ENCODE measurements at places on chromosomes 4 and X.
A peak's percentile ranks its signal among the peaks of the same experiment; 100 is the strongest.

GRCh38 chrX:9919632-9920172 lies 47.5 kb upstream of the CLDN34 start:
- DNase-seq, result no peak

GRCh38 chr4:5592272-5592671 lies 116.1 kb downstream of the EVC2 start:
- no peak for DNase-seq

DNA sequence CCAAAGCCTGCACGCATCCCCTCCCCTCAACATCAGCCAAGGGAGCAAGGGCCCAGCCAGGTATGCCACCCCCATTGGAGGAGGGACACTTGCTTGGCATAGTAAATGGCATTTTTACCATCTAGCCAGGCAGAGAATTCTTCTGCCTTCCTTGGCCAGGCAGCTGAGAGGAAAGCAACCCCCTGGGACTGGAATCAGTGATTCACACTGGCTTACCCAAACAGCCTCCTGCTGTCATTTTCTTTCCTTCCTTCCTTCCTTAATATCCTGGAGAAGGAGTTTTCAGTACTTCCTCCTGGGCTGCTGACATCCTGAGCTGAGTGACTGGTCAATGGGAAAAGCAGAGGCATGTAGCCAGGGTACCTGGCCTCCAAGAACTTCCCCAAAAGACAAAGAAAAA lies 28.6 kb upstream of the KIAA1210 start:
- no peak for DNase-seq

- DNase-seq, result no peak
Observed at GRCh38 chr4:69167300-69167699, 47.2 kb downstream of the UGT2B11 start.

DNA sequence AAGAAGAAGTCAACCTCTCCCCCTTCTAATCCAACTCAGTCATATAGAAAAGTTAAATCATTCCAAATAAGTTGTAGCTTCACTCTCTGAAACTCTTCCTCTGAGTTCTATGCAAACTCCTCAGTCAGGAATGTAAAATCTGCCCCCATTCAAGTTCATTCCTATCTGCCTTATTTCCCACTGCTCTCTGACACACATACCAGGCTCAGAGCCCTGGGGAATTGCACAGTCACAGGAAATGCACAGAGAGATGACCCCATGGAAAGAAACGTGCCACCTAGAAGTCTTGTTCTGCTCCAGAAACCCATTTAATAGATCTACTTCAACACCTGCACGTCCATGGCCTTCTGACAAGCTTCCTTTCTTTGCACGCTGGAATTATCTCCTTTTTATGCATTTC lies 236.0 kb upstream of the VCX3A start:
- DNase-seq, result no peak

- no peak for DNase-seq
Observed at GRCh38 chr4:83855044-83855443, 319.1 kb downstream of the GPAT3 start.

GRCh38 chr4:41678086-41678816 lies 70.3 kb downstream of the PHOX2B start:
- DNase-seq, result no peak

- DNase-seq, result no peak
Observed at GRCh38 chr4:104492183-104492771, 2.4 kb downstream of the CXXC4 start.

DNA sequence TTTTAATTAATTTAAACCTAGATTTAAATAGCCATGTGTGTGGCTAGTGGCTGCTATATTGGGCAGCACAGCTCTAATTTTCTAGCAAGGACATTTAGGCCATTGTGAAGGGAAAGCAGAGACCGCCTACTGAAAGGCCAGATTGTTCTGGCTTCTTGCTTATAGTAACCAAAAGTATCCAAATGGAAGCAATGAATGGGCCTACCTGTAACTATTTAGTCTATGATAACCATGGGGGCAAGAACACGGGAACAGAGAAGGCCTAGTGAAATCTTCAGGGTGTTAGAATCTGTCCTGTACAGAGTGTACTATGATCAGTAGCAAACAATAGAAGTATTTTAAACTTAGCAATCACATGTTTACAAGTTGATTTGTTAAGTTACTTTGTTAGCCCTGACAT lies 16.5 kb upstream of the HPRT1 start:
- no peak for DNase-seq

DNA sequence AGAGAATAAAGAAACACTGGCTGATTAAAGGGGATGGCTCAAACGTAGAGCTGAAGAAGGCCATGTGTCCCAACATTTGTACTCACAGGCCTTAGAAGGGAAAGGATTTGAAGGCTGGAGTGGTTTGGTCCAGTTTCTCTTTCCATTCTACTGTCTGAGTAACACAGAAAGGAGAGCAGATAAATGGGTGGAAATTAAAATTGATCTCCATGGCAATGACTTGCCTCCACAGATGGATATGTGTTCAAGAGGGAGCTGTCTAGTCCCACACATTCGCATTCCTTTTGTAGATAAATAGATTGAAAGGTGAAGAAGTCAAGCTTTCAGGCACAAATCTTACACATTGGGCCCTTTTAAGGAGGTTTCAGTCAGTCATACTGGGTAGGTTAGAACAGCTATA lies 74.6 kb downstream of the DOCK11 start:
- DNase-seq, result no peak

- no peak for DNase-seq
Observed at GRCh38 chr4:41757521-41758156, 9.1 kb upstream of the PHOX2B start.

DNA sequence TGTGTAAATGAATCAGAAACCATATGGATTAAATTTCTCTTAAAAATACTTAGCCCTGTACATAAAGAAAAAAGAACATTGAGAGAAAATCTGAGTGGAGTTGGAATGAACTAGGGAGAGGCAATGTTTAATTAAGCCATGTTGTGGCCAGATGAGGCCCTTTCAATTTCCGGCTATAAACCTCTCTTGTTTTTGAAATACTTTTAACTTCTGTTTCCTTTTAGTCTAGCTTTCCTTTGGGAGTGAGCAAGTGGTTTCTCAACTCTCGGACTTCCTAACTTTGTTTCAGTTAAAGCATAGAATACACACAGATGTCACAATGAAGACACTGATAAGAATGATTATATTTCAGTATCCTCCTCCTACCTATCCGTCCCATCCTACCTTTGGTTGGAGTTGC lies 197.2 kb downstream of the ARHGAP24 start:
- no peak for DNase-seq

DNA sequence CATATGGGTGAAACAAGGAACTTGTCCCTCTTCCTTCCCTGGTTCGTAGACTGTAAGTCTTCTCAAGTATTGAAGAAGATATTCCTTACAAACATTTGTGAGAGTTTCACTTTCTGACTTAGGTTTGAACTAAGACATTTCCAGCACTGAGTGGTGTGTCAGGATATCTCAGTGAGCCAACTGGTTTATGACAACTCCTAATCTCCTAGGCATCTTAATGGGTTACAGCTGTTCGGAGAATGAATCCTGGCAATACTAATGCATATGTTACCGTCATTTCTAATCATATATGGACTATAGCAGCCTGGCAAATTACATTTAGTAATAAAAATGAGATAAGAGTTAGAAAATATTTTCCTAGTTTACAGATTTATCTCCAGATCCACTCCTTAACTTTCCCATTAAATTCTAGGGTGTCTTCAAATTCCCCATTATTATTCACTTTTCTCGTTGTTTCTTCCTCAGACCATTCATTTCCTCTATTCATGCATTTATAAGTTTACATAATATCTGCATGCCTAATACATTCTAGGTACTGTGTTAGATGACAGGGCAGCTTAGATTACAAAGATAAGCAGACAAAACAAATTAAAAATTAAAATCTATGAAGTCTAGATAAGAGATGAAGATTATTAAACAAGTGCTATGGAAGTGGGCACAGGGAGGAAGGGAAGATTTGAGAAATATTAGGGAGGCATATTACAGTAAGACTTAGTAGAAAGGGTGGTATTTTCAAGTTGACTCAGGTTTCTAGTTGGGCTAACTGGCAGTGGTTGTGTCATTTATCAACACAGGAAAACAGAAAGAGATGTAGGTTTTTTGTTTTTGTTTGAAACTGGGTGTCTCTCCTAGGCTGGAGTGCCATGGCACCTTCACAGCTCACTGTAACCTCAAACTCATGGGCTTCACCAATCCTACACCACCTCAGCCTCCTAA lies 173.9 kb downstream of the WDFY3 start:
- DNase-seq, result no peak

DNA sequence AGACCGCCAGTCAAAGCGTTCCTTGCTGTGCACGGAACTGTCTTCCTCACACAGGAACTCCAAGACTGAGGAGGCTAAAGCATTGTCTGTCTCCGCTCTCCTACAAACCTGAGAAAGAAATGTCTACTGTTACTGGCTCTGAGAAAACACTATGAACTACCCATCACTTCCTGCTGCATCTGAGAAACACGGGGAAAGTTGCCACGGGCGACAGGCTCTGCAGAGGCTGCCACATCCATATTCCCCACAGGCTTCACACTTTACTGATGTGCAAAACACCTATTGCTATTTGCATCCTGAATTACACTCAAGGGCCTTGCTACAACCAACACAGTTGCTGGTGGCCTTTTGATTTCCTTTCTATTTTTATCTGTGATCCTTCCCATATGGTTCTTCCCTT lies 59.0 kb downstream of the AFAP1 start:
- no peak for DNase-seq

GRCh38 chr4:102172341-102172740 lies 172.9 kb downstream of the SLC39A8 start:
- DNase-seq, result no peak

GRCh38 chr4:5941601-5942000 lies 48.7 kb upstream of the CRMP1 start:
- DNase-seq, result no peak

DNA sequence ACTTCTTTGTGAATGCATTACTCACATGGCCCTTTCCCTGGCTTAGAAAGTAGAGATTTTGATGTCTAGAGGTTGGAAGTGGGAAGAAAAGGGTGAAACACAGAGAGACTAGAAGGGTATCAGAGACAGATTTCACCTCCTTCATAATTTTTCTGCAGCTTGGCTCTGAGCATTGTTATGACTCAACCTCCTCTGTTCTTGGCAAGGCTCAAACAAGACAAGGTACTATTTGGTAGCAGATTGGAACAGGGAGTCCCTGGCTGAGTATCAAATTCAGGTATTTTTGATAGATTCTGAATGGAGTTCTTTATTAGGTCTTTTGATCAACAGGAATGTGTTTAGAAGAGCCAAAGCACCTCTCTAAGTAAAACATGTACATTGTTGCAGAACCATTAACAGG lies 146.3 kb upstream of the CHRDL1 start:
- DNase-seq, result no peak

GRCh38 chrX:78619834-78620233 lies 39.3 kb downstream of the RTL3 start:
- DNase-seq, result no peak

- DNase-seq, result no peak
Observed at GRCh38 chrX:119758731-119759247, 401 bp downstream of the SOWAHD start.

GRCh38 chr4:39712819-39713607 lies 15.1 kb downstream of the UBE2K start:
- DNase-seq, result no peak

DNA sequence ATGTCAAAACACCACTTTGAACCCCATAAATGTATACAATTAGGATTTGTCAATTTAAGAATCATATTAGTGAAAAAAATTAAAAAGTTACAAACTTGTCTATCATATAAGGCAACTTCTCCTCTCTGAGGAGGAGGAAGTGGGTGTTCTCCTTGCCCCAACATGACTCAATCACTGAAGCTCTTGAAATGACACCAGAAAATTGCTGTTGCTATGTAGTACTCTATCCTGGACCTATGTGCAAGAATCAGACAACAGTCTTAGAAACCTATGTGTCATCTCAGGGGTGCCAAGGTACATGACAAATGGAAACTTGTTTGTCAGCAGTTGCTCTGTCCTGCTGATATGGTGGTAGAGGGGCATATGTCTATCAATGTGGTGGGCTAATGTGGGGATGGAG lies 47.7 kb downstream of the HMGB3 start:
- no peak for DNase-seq

- no peak for DNase-seq
Observed at GRCh38 chr4:150256841-150257730, 178.8 kb downstream of the DCLK2 start.

DNA sequence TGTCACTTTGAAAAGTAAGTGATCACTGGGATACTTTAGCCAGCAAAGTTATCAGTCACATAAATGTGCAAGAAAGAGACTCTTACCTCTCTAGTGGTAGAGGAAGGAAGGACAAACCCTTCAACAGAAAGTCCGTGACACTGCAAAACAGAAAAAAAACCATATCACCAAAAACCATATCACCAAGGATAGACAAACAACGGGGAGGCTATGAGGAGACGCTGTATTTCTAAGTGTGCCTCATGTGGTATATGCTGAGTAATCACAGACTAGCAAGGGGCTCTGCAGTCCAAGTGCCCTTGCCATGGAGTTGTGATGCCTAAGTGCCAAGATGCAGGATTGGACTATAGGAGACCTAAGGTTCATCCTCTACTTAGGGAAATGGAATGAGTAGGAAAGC lies 11.5 kb upstream of the HDAC8 start:
- no peak for DNase-seq

GRCh38 chr4:67575232-67576058 lies 16.9 kb downstream of the STAP1 start:
- peak; percentile 58 for DNase-seq

All from KG1 (cell line).